ENCODE measurements at places on chromosomes 12 and 14. TPM values are rescaled to one million over a fixed set of nuclear protein-coding genes. Genes with fewer than 3 reads are reported as not detected.

DNA sequence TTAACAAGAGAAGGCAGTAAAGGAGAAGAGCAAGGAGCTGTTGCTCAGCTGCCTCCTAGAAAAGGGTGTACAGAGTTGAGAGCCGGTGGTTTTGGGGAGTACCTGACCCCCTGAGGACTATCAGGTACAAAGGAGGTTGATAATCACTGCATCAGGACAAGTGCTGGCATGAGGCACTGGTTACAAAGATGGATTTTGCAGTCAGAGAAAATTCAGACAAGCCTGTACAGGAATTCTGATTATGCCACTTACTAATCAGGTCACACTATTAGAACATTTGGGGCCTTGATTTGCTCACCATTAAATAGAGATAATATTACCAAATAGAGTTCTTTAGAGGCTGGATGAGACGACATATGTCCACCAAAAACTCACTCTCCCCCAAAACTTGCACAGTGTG is 450.9 kb upstream of the TMPO start:
- no peak for DNase-seq

DNA sequence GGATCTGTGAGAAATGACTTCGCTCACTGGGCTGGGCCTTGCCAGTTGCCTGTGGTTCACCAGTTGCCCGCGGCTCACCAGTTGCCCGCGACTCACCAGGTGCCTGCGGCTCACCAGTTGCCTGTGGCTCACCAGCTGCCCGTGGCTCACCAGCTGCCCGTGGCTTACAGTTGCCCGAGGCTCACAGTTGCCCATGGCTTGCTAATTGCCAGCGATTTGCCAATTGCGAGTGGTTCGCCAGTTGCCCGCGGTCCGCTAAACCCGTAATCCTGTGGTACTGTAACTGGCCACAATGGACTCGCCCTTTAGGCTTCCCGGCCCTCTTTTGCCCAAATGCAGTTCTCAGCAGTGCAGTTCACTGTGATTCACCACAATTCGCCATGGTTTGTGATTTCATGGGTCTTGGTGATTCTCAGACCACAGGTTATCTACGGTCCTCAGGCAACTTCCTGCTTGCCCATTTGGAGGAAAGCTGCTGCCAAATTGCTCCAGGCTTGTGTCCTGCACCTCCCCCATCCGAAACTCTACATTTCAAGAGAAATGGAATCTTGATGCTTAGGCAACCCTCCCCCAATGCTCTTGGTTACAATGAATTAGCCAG is 15.0 kb upstream of the MEG3 start:
- DNase-seq: no peak

GRCh38 chr12:111812881-111813741 is 28.9 kb upstream of the MAPKAPK5 start:
- DNase-seq: peak; percentile 83

- no peak for DNase-seq
Measured at GRCh38 chr12:111435661-111436201, 30.0 kb downstream of the SH2B3 start.

- DNase-seq: no peak
Measured at GRCh38 chr12:124232654-124232987, 62.3 kb upstream of the RFLNA start.

DNA sequence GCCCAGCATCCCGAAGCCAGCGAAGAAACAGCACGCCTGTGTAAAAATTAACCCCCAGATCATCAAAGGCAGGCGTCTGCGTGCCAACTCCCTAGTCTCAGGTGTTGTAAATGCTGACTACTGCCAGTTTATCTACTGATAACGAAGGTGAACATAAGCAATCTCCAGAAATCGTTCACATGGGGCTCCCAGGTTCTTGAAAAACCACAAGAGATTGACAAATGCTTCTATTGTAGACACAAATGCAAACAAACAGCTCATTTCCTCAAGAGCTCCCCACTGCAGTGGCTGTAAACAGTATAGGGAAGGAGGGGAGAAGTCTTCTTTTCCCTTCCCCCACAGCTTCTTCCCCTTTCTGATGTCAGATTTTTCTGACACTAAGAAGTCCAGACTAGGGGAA is 5.3 kb upstream of the PLEKHG3 start:
- no peak for DNase-seq

Gene SLC38A4
- polyA plus RNA-seq: 10.3 TPM

Gene HOXC12
- 0.48 TPM for polyA plus RNA-seq

Gene OR6C2
- not detected for polyA plus RNA-seq
